ENCODE measurements at places on chromosomes 7 and 10.

DNA sequence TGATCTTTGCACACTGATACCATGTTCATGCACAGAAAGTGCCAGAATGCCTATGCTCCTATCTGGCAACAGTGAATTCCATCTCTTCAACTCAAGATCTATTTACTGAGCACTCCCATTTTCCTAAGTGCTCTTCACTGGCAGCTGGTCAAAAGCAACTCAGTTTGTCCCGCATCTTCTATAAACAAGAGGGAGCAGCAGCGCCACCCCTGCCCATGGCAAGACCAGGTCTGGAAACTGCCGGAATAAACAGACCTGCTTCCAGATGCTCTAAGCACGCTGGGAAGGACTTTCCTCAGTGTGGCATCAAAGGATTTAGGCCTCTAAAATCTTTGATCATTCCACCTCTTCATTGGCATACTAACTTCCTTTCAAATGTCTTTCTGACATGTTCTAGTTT, 104.4 kb upstream of the MACROH2A2 start:
- no peak for DNase-seq

DNA sequence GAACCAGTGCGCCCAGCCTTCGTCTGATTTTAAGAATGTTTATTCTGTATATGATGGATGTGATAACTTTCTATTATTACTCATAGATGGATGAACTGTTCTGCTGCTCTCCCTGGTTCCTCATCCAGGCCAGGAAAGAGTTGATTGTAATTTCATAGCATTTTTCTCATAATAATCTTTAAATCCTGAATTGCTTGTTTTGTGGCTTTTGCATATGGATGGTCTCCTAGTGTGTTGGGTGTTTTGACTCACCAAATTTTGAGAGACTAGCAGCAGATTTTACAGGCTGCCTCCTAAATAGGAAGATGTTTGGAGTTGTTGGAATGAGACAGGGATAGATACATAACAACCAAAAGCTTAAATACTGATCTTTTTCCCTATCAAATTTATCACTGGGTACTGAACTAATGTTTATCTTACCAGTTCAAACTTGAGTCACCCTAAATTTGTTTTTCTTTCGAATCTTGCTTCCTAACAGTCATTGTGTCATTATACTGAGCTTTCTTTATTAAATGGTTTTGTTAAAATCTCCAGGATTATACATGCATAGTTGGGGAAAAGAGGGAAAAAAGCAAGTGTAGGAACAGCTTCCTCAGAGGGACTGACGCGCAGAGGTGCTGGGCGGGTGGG, 106.0 kb upstream of the GATA3 start:
- DNase-seq: no peak

DNA sequence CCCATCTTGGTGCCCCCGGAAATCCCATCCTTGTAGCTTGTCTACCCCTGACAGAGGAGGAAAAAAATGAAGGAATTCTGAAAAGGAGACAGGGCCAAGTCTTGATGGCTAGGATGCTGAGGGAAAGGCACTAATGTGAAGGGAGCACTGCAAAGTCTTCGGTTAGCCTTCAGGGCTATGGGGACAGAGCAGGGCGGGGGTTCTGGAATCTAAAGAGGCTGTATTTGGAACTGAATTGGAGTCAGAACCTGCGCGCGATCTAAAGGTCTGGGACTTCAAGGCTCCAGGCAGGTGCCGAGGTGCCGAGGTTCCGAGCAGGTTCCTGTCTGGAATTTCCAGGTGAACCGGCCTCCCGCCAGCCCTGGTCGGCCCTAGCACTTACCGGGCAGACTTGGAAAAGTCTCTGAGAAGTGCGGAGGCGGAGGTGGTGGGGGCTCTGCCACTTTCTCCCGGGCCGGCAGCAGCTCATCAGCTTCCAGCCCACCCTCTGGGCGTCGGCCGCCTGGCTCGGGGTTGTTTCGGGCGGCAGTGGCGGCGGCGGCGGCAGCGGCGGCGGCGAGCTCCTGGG, 781 bp downstream of the GBX1 start:
- no peak for DNase-seq

DNA sequence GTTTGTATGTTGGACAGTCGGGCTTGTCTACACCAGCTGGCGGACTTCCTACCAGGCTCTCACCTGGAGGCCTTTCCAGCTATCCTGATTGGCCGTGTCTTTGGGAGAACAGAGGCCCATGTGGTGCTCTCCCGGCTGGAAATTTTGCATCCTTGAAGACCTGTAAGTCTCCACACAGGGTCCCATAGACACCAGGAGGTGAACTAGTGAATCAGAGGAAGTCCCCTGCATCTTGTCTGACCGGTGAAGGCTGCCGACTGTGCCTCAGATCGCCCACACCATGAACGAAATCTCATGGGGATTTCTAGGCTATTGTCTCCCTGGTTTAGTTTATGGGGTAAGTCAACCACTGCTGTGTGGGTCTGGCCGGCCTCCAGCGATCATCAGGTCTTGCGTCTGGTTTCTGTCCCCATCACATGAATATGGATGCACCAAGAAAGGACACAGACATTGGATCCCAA, 108.4 kb upstream of the LYZL2 start:
- no peak for DNase-seq

DNA sequence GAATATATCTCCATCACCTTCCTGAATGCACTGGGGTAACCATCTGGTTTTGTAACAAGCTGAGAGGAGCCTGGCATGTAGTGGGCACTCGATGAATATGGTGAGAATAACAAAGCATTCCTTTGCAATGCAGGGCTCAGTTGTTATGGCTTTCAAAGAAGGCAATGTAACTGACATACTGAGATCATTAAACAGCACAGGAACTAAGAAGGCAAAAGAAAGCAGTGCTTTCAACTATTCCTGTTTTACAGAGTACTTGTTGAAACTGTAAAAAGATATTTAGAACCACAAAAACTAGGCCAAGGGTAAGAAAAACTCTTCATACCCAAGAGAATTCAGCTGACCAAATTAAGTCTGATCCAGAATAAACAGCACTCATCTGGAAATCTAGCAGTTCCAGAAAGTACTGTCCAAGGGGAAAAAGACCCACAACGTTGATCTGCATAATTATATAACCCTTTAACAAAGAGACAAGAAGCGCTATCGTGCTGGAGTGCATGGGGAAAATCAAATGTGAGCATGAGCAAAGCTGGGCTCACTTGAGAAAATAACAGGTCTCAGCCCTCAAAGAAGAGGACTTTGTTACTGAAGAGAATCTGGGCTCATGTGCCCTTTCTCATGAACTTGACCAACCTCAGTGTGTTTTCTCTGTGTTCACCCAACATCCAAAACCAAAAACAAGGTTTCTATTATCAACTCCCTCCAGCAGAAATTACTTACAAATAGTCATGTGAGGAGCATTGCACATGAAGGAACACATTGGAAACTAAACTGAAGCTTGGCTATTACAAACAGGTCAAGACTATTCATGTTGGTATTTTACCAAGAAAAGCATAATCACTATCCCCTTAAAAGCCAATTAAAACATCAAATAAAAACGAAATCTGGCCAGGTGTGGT, 116.2 kb downstream of the AVL9 start:
- DNase-seq: no peak

- DNase-seq: no peak
These were observed 15.0 kb downstream of the CDK14 start for GRCh38 chr7:90611115-90611514.

GRCh38 chr7:15813448-15813847, 127.0 kb upstream of the MEOX2 start:
- DNase-seq: no peak

DNA sequence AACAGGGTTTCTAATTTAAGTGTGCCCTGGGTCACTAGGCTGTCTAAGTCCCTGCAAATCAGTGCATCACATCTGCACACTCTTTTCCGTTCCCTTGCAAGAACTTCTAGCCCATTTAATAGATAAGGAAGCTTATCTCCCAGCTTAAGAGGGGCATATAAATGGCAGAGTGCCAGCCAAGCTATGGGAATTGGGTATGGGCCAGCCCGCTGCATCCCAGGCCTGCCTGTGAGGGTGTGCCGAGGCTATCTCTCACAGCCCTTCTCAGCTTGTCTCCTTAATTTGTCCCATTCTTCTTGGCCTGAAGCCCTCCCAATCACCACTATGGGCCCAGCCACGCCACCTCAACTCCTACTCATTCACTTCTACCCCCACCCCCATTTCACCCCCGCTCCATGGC, 14.7 kb downstream of the AQP1 start:
- DNase-seq: no peak

GRCh38 chr7:94258418-94259300, 136.0 kb upstream of the COL1A2 start:
- no peak for DNase-seq

Data from stimulated activated CD8-positive, alpha-beta memory T cell treated with anti-CD3 and anti-CD28 coated beads, Interleukin-4, amount 100 ng/mL, for 4 hours (primary cell).